Globus pallidus (tissue), 1 donor: ENCODE measurements at places on chromosomes 5 and 9.

DNA sequence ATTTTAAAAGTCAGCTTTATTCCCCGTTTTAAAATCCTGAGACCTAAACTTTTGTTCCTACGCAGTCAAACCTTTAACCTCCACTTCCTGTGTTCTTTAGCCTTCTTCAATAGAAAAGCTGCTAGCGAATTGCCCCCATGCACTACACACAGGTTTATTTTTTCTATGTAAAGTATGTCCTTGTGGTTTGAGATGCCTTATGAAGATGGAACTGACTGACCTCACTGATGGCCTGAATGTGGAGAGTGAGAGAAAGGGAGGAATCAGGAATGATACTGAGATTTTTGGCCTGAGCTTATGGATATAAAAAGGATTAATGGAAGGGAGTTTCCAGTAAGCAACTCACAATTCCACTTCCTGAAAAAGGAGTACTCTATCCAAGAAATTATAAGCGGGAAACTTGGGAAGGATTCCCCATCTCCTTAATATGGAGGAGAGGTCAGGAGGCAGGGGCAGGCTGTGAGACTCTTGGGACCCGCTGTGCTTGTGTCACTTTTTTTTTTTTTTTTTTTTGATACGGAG is 89.5 kb downstream of the UGCG start:
- DNase-seq, result no peak

DNA sequence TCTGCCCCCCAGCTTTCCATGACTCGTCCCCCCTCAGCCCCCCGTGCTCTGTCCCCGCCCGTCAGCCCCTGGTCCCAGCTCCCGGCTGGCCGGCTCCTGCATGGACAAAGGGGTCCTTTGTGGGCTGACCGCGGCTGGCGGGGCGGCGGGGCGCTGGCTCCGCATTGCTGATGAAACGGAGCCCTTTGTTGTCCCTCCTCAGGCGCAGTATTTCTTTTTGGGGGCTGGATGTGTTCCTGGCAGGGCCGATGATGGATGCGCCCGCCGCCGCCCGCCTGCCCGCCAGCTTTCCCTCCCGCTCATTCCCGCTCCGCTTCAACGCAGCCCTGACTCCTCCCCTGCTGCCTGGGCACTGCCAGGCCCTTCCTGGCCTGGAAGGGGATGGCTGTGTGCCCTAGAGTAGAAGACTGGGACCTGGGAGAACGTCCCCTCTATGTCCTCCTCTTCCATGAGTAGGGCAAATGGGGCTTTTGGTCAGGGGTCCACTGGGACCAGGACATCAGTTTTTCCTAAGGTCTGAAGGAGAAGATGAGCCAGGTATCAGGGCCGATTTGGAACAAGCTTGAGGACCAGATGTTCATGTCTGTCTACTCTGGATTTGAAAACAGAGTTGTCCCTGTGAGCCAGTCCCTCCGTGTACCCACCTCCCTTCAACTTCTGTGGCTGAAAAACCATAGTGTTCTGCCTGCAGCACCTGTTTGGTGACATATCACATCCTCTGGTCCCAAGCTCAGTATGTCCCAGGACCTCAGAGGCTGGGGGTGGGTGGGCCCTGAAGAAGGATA is 29.0 kb downstream of the CXXC5 start:
- peak; percentile 96 for DNase-seq

DNA sequence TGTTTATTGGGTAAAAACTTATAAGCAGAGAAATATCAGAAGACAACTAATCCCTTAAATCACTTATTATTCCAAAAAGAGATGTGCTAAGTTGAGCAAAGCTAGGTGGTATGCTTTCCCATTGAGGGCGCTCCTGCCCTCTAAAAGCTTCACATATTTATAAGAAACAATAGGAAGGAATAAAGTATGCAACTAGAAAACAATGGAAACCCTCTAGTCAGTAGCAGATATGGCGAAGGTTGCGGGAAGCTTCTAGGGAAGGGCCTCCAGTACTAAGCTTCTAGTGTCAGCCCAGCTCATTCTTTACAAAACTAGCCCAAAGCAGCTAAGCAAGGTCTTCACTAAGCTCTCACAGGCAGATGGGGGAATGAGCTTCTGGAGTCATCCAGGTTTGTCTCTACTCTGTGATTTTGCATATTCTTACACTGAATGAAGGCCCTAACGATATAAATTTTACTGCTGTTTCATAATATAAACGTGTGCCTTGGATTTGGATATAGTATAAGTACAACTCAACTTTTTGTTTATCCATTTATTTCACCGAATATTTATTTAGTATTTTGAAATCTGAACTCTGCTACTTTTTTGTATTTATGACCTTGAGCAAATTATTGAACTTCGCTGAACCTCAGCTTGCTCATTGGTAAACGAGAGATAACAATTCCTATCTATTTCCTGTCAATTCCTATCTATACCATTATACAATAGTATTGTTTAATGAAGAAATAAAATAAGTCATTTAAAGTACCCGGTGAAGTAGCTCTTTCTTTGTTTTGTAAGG is 571.4 kb downstream of the ELAVL2 start:
- no peak for DNase-seq

- no peak for DNase-seq
These were observed 173.8 kb downstream of the AUH start for GRCh38 chr9:91187965-91188344.

- DNase-seq, result no peak
These were observed 365.1 kb upstream of the CCNH start for GRCh38 chr5:87777877-87778276.

- DNase-seq, result peak; percentile 65
These were observed 13.1 kb upstream of the DCAF12 start for GRCh38 chr9:34139477-34140146.

GRCh38 chr5:143228597-143229293 is 174.7 kb downstream of the NR3C1 start:
- no peak for DNase-seq

GRCh38 chr5:22560147-22560546 is 293.0 kb downstream of the CDH12 start:
- no peak for DNase-seq

GRCh38 chr5:112711436-112711835 is 26.2 kb upstream of the APC start:
- no peak for DNase-seq

- peak; percentile 26 for DNase-seq
These were observed 271.3 kb upstream of the DMAC1 start for GRCh38 chr9:8070779-8071444.
